ENCODE measurements at places on chromosomes 5 and 9.

DNA sequence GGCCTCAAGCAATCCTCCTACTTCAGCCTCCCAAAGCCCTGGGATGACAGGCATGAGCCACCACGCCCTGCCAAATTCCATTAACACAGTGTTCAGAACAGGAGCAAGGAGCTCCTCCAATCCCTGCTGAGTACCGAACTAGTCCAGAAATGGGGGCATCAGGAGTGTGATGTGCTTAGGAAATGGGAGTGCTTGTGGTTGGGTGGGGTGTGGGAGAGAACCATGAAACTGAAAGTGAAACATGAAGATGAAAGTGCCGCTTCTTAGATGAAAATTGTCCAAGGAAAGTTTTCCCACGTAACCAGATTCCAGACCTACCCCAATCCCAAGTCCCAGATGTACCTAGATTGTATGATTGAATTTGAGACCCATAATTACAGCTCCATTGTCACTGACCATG, 16.7 kb upstream of the ZNF131 start:
- DNase-seq: no peak

GRCh38 chr5:152376886-152377285, 28.2 kb downstream of the NMUR2 start:
- no peak for DNase-seq

DNA sequence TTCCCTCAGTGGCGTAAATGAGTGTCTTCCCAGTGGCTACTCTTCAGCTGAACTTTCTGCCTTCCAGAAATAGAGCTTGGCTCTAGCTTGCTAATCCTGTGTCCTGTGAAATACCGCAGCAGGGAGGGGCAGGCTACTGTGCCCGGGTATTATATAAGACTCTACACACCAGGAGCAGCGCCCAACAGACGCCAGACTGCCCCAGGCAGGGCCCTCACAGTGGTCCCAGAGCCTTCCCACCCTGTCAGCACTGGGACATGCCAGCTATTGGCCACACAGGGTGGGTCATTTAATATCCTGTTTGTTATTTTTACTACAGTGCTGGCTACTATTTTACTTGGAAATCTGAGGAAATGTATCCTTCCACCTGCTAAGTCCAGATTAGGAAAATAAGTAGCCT, 121.0 kb downstream of the FEM1C start:
- DNase-seq: no peak

- DNase-seq: no peak
These were observed 99.8 kb downstream of the TLE4 start for GRCh38 chr9:79671558-79671957.

- no peak for DNase-seq
These were observed 1125.4 kb downstream of the EFNA5 start for GRCh38 chr5:106545325-106545724.

Data from T-helper 9 cell (primary cell).